T47D (cell line): ENCODE measurements at places on chromosomes 12 and 14.
A peak's percentile ranks its signal among the peaks of the same experiment; 100 is the strongest.

DNA sequence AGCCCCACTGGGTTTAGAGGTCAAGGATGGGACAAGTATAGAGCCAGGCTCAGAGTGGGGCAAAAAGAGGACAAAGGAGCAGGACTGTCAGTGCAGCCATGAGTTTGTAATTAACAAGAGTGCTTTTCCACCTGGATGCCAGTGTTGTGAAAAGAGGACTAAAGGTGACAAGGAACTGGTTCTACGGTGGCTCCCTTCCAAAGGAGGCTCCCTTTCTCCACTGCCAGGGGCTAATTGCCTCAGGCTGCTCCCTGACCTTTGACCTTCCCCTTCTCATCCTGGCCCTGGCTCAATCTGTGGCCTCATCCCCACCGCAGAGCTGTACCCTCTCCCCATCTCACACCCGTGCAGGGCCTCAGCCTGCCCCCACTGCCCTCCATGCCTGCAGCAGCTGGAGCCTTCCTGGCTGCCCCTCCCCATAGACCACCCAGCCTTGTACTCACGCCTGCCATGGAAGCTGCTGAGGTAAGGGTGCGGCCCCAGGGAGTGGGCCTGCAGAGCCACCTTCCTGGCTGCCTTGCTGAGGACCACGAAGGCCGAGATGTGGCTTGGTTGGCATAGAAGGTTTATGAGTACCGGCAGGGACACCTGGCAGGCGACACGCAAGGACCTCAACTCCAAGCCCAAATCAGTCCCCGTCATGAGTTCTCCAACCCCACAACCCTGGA is 24.8 kb upstream of the FKBP4 start:
- no peak for DNase-seq

DNA sequence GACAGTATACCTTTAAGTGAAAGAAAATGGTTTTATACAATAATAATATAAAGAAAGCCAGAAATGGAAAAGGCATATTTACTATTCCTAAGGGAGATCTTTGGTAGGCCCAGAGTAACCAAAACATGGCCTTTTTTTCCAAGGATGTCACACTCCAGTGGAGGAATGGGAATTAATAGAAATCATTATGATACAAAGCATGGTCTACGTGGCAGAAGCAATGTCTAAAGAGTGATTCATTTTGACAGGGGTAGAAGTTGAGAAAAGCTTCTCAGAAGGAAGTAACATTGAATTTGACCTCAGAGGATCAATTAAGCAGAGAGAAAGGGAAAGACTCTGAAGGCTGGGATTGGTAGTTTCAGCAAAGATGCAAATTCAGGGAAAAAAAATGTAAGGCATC is 208.6 kb downstream of the BTG1 start:
- no peak for DNase-seq

GRCh38 chr14:67385618-67386017 is 25.5 kb downstream of the EIF2S1 start:
- DNase-seq, result no peak

DNA sequence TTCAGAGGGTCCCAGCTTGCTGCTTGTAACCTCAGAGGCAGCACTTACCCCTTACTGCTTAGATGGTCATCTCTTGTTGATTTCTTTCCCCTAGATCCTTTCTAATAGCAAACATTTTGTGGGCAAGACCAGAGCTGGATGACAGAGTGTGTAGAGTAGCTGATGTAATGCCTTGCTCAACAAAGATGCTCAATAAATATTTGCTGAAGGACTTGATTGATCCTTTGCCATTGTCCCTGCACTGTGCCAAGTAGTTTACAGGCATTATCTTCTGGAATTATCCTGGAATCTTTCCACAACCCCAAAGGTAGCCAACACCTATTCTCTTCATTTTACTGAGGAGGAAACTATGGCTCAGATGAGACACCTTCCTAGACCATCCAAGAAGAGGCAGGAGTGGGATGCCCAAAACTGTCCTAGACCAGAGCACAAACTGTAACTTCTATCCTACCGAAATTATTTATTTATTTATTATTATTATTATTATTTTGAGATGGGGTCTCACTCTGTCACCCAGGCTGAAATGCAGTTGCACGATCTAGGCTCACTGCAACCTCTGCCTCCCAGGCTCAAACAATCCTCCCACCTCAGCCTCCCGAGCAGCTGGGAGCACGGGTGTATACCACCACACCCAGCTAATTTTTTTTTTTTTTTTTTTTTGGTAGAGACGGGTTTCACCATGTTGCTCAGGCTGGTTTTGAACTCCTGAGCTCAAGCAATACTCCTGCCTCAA is 1.4 kb downstream of the MMAB start:
- no peak for DNase-seq

GRCh38 chr12:14618983-14619382 is 51.3 kb upstream of the PLBD1 start:
- DNase-seq, result peak; percentile 60

DNA sequence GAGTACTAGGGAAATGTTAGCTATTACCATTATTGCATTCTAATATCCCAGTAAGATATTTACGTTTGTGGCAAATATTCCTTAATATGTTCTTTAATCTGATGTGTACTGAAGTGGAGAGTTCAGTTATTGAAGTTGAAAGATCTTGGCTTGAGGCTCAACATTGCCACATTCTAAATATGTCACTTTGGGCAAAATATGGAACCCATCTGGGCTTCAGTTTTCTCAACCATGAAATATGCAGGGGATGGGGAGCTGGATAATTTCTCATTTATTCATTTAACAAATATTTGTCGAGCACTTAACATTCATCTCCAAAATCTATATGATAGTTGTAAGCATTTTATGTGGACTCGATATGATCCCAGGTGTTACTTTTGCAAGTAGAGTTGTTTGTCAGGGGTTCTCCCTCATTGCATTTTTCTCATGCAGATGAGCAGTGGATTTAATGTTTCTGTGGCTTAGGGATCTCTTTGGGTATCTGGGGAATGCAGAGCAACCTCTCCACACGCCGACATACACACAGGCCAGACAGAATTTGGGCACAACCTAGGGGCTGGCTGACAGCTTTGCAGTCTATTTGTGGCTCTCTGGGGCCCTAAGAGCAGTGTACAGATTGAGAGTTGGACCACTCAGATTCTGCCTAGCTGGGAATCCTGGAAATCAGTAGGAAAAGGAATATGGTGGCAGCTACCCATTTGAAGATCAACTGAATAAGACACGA is 26.6 kb upstream of the APPL2 start:
- DNase-seq, result no peak

DNA sequence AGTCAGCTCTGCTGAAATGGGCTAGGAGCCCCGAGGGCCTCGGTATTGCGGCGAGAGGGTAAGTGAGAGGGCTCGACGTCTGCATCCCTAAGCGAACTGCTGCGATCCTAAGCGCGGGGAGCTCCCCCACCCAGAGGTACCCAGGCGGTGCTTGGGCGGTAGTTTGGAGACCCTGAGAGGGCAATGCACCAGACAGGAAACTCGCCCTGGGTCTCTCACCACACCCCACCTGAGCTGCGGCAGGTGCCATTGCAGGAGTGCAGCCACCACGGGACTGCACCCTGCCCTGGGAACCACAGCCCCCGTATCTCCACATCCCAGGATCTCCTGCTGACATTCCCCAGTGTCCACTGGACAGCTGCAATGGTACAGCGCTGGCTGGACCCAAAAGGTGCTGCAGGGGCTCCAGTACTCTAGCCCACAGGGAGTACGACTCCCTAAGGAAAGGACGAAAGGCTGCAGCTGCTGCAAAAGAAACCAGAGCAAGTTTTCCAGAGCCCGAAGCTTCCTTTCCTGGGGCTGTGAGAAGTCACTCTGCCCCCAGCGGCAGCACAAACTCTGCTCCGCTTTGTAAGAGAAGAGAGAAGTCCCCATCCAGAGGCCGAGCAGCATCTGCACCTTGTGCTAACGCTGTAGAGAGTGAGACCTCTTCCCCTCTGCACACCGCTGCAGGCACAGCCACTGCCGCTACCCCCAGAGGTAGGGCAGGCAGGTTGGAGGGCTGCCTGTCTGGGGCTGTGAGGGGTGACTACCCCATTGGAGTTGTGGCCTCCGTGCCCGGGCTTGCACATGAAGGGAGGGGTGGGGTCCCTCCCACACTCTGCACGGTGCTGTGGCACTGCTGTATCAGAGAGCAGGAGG is 31.1 kb upstream of the MON2 start:
- peak; percentile 71 for DNase-seq

- no peak for DNase-seq
Observed at GRCh38 chr12:104909761-104910160, 48.3 kb downstream of the SLC41A2 start.

DNA sequence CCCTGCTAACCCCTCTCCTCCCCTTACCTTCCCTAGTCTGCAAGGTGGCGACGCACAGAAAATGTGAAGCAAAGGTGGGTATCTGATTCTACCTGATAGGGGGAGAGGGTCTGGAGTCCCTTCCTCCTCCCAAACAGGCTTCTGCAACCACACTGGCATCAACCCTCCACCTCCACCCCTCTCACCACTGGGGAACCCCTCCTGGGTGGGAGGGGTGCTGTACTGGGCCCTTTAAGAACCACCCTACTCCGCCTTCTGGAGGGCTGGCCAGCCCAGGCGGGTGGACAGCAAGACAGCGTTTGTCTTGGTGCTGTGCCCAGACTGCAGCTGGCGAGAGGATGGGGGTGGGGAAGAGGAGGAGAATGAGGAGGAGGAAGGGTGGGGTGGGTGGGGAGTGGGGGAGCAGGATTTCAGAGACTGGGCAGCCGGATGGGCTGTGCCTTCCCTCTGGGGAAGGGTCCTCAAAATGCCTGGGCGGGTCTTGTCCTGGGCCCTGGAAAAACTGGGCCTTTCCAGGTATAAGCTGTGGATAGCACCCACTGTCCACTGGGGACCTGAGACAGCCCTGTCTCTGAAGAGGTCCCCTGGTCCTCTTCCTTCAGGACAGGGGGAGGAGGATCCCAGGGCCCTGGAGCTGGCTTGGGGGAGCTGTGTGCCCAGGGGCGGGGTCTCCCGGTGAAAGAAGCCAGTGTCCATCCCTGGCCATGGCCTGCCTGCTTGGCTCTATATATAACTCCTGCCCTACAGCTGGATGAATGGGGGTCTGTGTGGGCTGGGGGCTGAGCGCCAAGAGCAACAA is 2.8 kb downstream of the TNS2 start:
- DNase-seq, result peak; percentile 87
